ENCODE measurements at places on chromosomes 4 and X. TPM values are rescaled to one million over a fixed set of nuclear protein-coding genes. Genes with fewer than 3 reads are reported as not detected.

The ADGRA3 gene
- total RNA-seq: 21.0 TPM

The PPARGC1A gene
- total RNA-seq: 12.9 TPM

The FAM9C gene
- total RNA-seq: not detected

The PAK3 gene
- 1.6 TPM for total RNA-seq

The ALB gene
- total RNA-seq: not detected

The VCX2 gene
- total RNA-seq: not detected

The DOK7 gene
- total RNA-seq: 3.3 TPM

The BGN gene
- 13.0 TPM for total RNA-seq

The IL15 gene
- total RNA-seq: 7.5 TPM

The FIP1L1 gene
- 37.9 TPM for total RNA-seq

The CXCL6 gene
- 4.2 TPM for total RNA-seq

The RELL1 gene
- total RNA-seq: 21.2 TPM

DNA sequence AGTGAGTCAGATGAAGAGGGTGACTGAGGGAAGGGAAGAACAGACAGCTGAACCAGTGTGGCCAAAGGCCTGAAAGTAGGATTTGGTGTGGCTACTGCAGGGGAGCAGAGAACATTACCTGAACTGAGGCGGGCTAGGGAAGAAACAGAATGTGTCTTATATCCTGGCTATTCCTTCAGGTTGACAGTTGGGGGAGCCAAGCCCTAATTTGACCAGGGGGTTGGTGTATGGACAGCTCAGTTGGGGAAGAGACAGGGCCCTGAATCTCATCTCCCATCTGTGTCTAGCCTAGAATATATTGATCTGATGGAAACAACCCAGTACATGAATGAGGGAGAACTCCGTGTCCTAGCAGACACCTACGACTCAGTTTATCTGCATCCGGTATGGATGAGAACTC, 4.2 kb downstream of the HDAC6 start:
- DNase-seq: no peak

DNA sequence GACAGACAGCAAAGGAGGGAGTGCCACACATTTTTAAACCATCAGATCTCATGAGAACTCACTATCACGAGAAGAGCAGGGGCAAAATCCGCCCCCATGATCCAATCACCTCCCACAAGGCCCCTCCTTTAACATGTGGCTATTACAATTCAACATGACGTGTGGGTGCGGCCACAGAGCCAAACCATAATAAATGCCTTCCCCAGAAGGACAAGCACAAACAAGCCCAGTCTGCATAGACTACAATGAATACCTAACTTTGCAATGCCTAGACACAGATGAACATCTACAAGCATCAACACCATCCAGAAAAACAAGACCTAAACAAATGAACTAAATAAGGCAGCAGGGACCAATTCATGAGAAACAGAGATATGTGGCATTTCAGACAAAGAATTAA, 12.3 kb downstream of the ETDA start:
- no peak for DNase-seq

DNA sequence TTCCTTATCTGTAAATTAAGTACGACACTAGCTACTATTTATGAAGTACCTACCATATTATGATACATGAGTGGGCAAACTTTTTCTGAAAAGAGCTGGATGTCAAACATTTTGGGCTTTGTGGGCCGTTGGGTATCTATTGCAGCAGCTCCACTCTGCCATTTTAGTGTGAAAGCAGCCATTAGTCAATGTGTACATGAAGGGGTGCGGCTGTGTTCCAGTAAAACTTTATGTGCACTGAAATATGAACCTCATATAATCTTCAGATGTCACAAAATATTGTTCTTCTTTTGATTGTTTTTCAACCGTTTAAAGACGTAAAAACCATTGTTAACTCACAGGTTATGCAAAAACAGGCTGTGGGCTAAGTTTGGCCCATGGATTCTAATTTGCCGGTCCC, 14.1 kb downstream of the PRPS2 start:
- DNase-seq: no peak

DNA sequence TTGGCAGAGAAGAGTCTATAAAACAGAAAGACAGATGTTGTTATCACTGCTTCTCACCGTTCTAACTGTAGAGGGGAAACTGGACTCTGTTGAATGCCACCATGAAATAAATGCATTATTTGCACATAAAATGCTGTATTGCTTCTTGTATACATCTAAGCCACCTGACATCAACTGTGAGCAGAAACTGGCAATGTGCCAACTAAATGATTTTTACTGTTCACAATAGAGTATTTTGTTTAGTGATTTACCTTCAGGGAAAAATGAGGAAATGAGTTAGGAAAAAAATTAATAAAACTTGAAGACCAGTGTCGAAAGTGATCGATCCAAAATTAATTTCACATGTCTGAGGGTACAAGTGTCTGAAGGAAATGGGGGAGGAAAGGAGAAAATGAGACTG, 65.9 kb upstream of the TNIP3 start:
- DNase-seq: no peak

GRCh38 chrX:38923451-38923969, 122.3 kb downstream of the MID1IP1 start:
- peak; percentile 25 for DNase-seq

DNA sequence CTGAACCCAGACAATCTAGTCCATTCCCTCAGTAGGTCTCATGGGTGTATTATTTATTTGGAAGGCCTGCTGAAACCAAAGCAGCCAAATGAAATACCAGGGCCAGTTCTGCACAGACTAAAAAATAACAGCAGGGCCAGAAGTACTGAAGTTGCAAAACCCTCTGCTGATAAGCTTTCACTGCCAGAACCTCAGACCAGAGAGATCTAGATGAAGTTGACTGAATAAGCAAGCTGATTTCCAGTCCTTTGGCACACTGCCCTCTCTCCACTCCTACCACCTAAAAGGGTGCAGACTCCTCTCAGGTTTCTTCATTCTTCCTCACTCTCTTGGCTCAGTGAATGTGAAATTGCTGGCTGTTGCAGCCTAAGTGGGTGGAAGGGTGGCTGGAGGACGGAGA, 276.7 kb upstream of the KLF3 start:
- DNase-seq: peak; percentile 90

DNA sequence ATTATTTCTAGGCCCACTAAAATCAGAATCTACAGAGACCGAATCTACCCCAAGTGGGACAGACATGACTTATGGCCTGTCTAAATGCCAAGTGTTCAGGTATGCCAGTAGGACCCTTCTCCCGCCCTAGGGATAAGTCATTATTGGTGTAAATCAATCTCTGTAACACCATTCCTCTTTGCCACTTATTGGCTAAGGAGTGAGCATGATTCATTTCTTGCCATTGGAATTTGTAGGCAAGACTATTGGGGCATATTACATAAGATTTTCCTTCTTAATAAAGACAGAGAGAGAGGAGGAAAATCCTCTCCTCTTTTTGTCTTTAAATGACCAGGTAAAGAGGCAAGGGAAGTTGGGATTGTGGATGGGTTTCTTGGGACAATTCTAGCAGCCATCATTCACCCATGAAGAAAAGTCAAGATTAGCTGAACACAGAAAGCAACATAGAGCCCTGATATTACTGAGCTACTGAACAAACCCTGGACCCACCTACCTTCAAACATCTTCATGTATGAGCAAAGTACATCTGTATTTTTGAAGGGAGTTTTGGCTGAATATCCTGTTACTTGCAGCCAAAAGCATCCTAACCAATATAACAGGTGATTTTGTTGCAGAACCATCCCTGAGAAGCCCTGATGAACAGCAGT, 2.6 kb downstream of the SLC9B2 start:
- DNase-seq: no peak

- DNase-seq: no peak
Measured at GRCh38 chr4:185127021-185127925, 15.8 kb upstream of the SLC25A4 start.

GRCh38 chr4:186584912-186585311, 29.5 kb upstream of the MTNR1A start:
- DNase-seq: no peak

DNA sequence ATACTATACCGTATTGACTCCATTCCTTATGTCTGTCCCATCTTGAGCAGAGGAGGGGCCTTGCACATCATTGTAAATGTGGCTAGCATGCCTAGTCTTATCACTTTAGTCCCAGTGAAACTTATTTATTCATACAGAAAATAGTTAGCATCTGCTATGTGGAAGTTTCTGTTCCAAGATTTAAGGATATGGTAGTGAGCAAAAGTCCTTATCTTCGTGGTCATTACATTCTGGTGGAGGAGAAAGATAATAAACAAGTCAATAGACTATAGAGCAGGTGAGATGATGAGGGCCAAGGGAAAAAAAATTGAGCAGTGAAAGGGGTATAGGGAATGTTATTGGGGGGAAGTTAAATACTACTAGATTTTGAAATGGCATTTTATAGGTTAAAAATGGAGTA, 63.4 kb upstream of the PRRG3 start:
- no peak for DNase-seq

- DNase-seq: no peak
Measured at GRCh38 chr4:114116861-114117260, 137.4 kb upstream of the ARSJ start.

- DNase-seq: no peak
Measured at GRCh38 chr4:83335701-83336100, 1.1 kb upstream of the HPSE start.

GRCh38 chr4:188201851-188202250, 62.6 kb downstream of the TRIML1 start:
- no peak for DNase-seq

DNA sequence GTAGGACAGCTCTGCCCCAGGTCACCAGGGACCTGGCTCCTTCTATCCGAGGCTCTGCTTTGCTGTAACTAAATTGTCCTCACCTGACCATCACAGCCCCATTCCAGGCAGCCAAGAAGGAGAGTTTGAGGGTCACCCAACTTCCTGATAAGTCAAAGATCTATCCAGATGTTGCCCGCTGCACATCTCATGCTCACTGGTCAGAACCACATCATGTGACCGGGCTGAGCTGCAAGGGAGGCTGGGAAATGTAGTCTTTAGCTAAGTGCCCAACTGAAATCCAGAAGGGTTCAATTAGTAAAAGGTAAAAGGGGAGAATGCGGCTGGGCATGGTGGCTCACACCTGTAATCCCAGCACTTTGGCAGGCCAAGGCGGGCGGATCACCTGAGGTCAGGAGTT, 18.4 kb downstream of the HMX1 start:
- DNase-seq: no peak

DNA sequence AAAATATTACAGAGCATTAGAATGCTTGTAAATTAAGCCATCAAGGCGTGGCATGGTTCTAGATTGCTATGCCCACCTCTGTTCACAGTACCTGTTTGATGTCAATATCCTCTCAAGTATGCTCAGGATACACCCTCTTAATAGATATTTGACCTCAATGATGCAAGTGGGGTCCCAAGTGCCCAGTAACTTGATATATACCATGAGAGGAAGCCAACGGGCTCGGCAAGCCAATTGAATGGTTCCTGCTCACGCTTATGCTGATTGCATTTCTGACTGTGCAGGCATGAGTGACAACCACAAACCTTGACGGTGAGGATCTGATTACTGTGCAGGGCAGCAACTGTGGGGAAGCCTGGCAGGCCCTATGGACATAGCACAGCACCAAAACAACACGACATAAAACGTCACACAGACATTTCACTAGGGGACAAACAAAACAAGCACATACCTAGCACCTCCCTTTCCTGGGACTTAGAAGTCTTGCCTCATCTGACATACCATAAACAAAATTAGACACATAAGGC, 179.1 kb upstream of the ETNPPL start:
- DNase-seq: no peak

- no peak for DNase-seq
Measured at GRCh38 chrX:69154051-69154450, 11.2 kb downstream of the PJA1 start.

GRCh38 chr4:43224559-43224958, 332.0 kb downstream of the GRXCR1 start:
- no peak for DNase-seq

GRCh38 chrX:10502961-10503360, 117.4 kb downstream of the MID1 start:
- no peak for DNase-seq

DNA sequence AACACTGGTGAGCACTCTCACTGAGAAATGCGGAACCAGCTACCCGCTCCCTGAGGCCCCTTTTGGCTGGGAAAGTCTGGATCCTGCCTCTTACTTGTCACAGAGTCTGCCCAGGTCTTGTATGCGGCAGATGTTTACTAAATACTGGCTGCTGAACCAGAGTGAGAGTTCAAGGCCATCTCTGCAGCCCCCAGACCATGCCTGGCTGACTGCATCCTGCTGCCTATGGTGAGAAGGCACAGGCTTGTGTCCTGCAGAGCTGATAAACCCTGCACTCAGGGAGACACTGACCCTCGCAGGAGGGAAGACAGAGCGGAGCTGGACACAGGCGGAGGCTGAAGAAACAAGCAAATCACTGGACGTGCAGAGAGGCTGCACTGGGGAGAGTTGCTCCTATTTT, 46.5 kb downstream of the JAKMIP1 start:
- DNase-seq: no peak

GRCh38 chr4:70844180-70844579, 4.5 kb upstream of the GRSF1 start:
- no peak for DNase-seq

DNA sequence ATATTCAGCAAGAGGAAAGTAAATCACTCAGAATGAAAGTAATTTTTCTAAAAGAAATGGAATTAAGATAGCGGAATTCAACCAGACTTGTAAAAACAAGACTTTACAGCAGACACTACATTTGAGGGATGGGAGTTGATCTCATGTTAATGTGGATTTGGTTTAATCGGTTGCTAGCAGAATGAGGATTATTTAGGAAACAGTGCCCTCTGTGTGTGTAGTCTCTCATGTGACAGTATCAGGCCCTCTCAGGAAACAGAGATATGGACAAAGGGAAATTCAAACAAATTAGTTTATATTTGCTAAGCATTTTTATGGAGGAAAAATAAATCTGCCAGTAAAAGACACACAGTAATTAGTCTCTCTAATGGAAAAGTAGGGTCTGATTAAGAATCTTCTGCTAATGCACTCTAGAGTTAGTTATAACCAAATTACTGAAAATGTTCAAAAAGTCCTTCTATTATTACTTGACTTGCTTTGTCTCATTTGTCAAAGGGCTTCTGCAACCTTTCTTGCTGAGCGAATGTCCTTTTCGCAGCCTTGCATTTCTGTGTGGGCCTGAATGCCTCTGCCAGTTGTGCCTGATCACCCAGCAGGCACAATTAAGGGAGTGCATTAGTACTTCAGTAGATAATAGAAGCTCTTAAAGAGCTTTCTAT, 1282.3 kb upstream of the TENM3 start:
- DNase-seq: no peak

All from upper lobe of left lung (tissue), 6 donors.